ENCODE measurements at places on chromosomes 7 and 10. TPM values are rescaled to one million over a fixed set of nuclear protein-coding genes. Genes with fewer than 3 reads are reported as not detected.

TMEM270 gene
- total RNA-seq = not detected

AGAP5 gene
- 1.8 TPM for total RNA-seq

LRRC18 gene
- not detected for total RNA-seq

EPHA1 gene
- 2.3 TPM for total RNA-seq

AMPH gene
- total RNA-seq = 0.10 TPM

CRYGN gene
- total RNA-seq = not detected

EPO gene
- total RNA-seq = not detected

HSPA12A gene
- under 0.01 TPM for total RNA-seq

GPNMB gene
- total RNA-seq = 1.5 TPM

TMEM229A gene
- total RNA-seq = not detected

All from mononuclear cell (primary cell).